Activated naive CD8-positive, alpha-beta T cell treated with anti-CD3 and anti-CD28 coated beads, Interleukin-2, amount 50 U/mL, for 16 hours (primary cell): ENCODE measurements at places on chromosomes 4 and X.

GRCh38 chr4:100841911-100842310 lies 324.1 kb upstream of the EMCN start:
- no peak for DNase-seq

DNA sequence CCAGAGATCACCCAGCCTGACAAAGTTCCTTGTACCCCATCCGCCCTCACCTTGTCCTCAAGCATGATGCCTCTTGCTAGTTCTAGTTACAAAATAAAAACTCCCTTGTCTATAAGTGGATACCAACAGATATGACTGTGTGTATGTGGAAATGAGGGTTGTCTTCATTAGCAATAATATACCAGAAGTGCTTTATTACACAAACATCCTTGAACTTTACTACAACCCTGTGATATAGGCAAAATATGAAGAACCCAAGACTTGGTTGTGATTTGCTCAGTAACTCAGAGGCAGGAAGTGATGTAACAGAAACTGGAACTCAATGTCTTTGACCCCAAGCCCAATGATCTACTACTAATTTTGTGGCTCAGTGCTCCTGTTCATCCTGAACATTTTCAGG lies 97.6 kb downstream of the AKAP4 start:
- DNase-seq = no peak

DNA sequence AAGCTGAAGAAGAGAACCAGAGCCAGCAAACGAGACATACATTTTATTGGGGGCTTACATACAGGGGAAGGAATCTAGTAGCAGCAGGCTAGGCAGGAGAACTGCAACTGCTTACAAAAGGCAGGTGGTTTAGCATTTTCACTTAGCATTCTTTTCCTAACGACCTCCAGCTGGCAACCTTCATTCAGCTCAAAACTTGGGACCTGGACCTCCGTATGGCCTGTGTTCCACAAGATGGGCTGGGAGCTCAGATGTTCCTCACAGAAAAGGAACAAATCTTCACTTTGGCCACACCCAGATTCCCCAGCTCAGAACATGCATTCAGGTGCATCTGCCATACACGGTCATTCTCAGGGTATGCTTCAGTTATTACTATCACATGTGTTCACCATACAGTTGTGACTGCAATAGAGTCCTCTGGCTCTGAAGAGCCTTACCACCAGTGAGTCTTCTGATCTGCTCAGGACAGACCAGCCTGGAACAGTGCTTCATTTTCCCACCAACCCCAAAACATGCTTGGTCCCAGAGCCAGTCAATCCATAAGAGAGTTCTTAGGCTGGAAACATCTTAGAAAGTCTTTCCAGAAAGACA lies 29.6 kb upstream of the AP1AR start:
- no peak for DNase-seq

- no peak for DNase-seq
Observed at GRCh38 chr4:88276952-88277710, 7.2 kb downstream of the PPM1K start.

DNA sequence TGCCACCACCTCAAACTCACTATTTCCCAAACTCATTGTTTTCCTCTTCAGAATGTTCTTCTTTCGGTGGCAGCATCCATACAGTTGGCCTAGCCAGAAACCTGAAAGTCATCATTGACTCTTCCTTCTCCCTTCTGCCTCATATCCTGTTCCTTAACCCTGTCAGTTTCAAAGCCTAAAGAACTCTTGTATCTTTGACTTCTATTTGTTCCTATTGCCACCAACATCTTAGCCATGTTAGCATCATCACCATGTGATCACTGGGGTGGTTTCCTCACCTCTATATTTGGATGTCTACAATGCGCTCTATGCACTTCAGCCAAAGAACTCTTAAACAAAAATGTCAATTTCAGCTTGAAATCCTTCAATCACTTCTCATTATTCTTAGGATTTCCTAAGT lies 29.0 kb downstream of the DDX60L start:
- no peak for DNase-seq

DNA sequence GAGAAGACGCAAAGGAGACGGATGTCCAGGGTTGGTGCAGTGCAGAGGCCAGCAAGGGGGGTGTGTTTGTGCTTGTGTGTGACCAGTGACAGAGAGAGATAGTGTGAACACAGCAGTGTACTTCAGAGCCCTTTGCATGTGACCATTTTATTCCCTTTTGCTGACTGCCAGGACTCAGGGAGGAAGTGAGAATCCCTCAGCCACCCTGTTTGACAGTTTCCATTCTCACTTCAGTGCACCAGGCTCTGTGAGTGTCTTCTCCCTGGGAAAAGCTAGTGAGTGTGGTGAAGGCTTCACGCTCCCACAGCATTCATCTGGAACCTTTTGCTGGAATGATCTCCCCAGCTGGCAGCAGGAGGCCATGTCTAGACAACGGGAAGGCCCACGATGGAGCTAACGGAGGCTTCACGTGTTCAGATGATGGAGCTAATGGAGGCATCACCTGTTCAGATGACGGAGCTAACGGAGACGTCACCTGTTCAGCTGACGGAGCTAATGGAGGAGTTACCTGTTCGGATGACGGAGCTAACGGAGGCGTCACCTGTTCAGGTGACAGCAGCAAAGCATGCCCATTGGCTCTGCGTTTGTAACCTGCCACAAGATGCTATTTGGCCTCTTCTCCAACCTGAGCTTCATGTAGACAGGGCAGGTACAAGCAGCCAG lies 195.4 kb downstream of the AFAP1 start:
- no peak for DNase-seq

- DNase-seq = no peak
Observed at GRCh38 chr4:1219566-1219950, 29.4 kb downstream of the CTBP1 start.
